ENCODE measurements at places on chromosomes 12 and 14. TPM values are rescaled to one million over a fixed set of nuclear protein-coding genes. Genes with fewer than 3 reads are reported as not detected.

Gene ANO4
- not detected for total RNA-seq

Gene APOF
- not detected for total RNA-seq

Gene HOXC13
- not detected for total RNA-seq

GRCh38 chr12:15088105-15088504 lies 115.3 kb downstream of the PDE6H start:
- DNase-seq = no peak

- no peak for DNase-seq
These were observed 9.3 kb upstream of the GYS2 start for GRCh38 chr12:21613931-21614330.

Gene CCDC38
- 0.42 TPM for total RNA-seq

Gene DAO
- total RNA-seq = not detected

GRCh38 chr14:98437113-98437512 lies 834.9 kb downstream of the BCL11B start:
- DNase-seq = no peak

Gene BIN2
- total RNA-seq = 22.2 TPM
